Fibroblast of skin of scalp (primary cell): ENCODE measurements at places on chromosomes 16 and 17.
A peak's percentile ranks its signal among the peaks of the same experiment; 100 is the strongest.

DNA sequence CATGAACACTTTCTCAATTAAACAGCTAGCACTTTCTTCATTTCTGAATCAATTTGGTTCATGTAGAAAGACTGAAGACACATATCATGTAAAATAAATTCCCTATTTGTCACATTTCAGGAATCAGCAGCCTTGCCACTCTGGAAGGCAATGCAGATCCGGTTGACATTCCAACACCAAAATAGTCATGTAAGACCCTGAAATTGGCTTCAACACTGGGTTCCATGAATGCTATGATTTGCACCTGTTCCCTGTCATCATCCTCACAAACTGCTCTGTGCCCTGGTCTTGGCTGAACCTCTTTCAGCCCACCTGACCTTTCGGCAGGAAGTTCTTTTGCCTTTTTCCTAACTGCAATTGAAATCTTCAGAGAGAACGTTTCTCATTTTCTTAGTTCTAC is 156.9 kb downstream of the CDH8 start:
- DNase-seq: no peak

DNA sequence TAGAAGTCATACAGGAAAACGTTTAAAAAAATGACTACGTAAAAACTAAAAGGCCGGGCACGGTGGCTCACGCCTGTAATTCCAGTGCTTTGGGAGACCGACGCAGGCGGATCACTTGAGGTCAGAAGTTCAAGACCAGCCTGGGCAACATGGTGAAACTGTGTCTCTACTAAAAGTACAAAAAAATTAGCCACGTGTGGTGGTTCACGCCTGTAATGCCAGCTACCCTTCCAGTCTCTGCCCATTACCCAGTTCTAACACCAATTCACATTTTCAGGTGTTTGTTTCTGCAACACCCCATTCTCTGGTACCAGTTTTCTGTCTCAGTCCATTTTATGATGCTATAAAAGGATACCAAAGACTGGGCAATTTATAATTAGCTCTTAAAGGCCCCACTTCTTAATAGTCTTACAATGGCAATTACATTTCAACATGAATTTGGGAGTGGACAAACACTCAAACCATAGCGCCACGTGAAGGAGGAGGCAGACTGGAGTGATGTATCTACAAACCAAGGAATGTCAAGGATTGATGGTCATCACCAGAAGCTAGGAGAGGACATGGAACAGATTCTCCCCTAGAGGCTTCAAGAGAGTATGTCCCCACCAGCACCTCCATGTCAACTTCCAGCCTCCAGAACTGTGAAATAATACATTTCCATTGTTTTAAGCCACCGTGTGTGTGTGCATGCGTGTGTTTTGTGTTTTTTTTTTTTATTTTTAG is 791 bp upstream of the C17orf75 start:
- DNase-seq: no peak

GRCh38 chr16:28553776-28554633 is at the start of gene SGF29:
Gene SGF29, plus strand, starts transcription at chr16:28553920. Its CDS starts 27,150 bp downstream, at chr16:28581070.
- DNase-seq: peak; percentile 93

GRCh38 chr16:69393898-69394849 is 8.4 kb upstream of the TERF2 start:
- DNase-seq: no peak
